ENCODE measurements at places on chromosomes 7 and 10. TPM values are rescaled to one million over a fixed set of nuclear protein-coding genes. Genes with fewer than 3 reads are reported as not detected.
A peak's percentile ranks its signal among the peaks of the same experiment; 100 is the strongest.

The XRCC2 gene
- 8.2 TPM for total RNA-seq

The HSPB1 gene
- 50.3 TPM for total RNA-seq

The ANKRD16 gene
- total RNA-seq, result 10.3 TPM

The ERVW-1 gene
- total RNA-seq, result not detected

The OGDHL gene
- total RNA-seq, result 0.30 TPM

The KIAA1549 gene
- total RNA-seq, result 0.53 TPM

The C7orf33 gene
- total RNA-seq, result not detected

The LSM5 gene
- total RNA-seq, result 123 TPM

The UTF1 gene
- not detected for total RNA-seq

The MINDY4 gene
- total RNA-seq, result 2.1 TPM

- no peak for DNase-seq
Measured at GRCh38 chr10:1380088-1380671, 324.0 kb downstream of the WDR37 start.

DNA sequence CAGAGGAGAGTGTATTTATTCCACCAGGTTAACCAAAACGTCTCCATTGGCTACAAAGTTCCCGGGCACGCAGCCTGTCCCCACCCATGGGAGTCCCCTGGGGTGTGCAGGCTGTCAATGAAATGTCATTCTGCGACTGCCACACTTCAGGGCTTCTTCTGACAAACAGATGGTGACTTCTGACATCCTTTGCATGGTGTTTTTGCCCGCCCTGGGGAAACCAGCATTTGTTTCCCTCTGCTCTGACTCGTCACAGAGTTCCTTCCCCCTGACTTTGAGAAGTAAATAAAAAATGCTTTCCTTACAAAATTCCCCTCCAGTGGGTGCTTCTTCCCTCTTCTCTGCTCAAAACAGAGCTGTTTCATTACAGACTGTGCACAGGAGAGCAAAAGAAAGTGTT is 38.2 kb downstream of the TNS3 start:
- DNase-seq, result no peak

DNA sequence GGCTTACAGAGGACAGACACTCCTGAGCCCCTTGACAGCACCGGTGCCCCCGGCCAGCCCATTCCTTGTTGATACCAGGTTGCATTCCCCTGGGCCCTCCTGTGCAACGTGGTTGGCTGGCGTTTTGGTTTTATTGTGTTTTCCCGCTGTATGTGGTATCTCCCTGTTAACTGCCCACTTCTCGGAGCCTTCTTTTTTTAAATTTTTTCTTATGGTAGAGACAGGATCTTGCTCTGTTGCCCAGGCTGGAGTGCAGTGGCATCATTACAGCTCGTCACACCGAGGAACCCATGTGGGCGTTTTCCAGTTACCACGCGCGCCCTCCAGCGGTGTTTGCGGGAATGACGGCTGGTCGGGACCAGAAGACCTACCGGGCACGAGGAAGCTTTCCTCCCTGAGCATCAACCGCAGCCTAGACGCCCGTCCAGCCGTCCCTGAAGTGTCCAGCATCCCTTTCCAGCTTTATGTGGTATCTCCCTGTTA is 16.9 kb upstream of the ZFAND2A start:
- peak; percentile 76 for DNase-seq

- DNase-seq, result no peak
Measured at GRCh38 chr10:70277396-70278030, 6.3 kb downstream of the NPFFR1 start.

GRCh38 chr10:22931948-22932347 is 4.1 kb downstream of the ARMC3 start:
- DNase-seq, result no peak

DNA sequence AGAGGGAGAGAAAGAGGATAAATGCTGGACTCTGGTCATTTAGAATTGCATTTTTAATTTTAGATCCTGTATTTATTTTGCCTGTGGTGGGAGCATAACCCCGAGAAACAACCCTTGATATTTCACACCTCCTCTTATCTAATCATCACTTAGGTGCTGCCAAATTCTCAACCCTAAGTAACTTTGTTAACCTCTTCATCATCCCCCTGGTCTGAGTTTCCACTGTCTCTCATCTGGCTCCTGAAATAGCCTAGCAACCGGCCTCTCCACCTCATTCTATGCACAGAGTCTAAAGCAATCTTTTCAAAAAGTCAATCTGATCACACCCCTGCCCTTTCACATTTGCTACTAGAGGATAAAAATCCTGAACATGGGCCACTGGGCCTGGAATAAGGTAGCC is 118.5 kb upstream of the C1QL3 start:
- DNase-seq, result no peak

DNA sequence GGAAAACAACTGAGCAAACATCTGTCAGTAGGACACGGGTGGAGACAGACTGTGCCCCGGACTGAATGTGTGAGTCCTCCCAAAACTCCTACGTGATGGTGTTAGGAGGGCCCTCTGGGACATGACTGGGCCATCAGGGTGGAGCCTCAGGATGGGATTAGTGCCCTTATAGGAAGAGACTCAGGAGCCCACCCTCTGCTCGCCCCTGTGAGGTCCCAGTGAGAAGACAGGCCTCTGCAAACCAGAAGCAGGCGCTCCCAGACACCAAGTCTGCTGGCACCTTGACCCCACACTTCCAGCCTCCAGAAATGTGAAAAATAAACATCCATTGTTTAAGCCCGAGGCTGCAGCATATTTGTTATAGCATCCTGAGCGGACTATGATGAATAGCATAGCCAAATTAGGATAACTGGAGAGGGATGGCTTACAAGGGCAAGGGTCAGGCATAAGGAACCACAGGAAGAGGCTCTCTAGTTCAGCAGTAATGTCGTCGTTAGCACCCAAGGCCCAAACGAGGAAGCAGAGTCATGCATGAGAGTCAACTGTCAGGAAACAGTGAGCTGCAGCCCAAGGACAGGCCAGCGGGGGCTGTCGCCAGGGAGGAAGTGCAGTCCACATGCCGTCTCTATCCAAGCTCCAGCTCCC is 50.6 kb downstream of the PTPRN2 start:
- DNase-seq, result no peak

GRCh38 chr7:27634671-27635493 is 27.8 kb downstream of the HIBADH start:
- no peak for DNase-seq

DNA sequence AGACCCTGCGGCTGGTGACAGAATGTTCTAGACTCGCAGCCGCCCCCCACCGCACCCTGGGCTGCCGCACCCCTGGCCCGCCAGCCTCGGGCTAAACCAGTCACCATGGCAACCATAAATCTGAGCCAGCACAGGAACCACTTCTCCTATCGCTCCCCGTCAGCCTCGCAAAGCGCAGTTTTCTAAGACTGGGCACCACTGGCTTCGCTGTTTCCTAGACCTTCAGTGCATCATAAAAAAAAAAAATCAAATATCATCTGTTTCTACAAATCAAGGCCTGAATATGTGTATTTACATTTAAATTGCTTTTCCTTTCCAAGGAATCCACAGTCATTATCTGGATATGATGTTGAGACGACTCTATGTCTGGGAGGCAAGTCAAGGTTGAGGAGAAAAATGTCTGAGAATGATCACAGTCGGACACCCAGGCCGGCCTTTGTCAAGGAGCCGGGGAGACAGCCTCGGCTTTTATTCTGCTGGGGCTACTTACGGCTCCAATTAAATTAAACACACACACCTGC is 99.9 kb downstream of the PTPRN2 start:
- DNase-seq, result no peak

DNA sequence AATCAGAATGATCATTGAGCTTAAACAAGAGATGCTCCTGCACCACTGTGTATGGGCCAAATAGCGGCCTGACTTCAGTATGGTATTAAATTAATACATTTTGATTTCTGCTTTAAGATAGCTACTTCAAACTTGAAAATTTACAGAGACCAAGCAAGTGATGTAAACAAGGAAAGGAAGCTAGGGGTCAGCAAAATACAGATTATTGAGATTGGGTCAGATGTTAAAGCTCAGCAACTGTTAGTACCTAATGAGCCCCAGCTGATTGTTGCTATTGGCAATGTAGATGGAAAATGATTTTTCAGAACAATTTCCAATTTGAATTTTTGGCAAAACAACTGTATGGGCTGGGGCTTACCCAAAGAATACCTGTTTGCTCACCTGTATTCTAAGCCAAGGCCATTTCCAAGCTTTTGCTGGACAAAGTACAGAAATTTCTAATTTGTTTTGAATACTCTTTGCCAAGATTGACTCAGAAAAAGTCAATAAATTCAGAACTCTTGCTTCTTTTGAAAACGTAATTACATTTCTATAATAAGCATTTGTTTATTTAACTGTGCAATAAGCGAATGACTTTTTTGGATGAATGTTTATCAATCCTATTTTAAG is 23.0 kb upstream of the DLD start:
- DNase-seq, result no peak

DNA sequence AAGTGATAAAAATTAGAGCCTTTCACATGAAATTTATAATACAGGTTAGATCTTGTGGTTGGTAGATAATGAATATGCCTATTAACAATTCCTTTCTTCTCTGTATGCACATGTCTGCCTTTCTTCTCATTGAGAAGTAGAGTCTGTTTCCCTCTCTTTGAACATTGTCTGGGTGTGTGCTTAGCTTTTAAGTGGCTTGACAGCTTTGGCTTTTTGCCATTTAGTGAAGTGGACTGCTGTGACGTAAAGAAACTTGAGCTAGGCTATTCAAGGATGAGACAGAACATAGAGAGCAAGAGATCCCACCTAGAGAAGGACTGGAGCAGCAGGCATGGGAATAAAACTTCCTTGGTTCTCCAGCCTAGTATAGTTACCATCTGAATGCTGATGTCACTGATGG is 996.7 kb upstream of the CELF2 start:
- no peak for DNase-seq

GRCh38 chr7:1883031-1883761 is 213.1 kb downstream of the ELFN1 start:
- no peak for DNase-seq

DNA sequence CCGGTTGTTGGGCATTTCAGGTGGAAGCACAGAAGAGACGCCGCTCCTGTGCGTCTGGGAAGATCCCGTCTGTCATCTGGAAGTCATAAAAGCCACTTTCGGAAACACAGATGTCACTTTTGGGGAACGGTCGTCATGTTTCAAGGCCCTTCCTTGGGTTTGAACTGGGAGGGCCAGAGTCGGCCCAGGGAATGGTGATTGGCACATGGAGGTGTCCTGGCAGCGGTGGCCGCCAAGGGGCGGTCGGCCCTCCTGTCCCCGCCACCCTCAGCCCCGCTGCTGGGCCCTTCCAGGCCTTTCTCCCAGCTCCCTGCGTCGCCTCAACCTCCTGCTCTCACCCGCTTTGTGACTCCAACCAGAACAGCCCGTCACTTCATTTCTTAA is 115.2 kb upstream of the SFMBT2 start:
- DNase-seq, result no peak

DNA sequence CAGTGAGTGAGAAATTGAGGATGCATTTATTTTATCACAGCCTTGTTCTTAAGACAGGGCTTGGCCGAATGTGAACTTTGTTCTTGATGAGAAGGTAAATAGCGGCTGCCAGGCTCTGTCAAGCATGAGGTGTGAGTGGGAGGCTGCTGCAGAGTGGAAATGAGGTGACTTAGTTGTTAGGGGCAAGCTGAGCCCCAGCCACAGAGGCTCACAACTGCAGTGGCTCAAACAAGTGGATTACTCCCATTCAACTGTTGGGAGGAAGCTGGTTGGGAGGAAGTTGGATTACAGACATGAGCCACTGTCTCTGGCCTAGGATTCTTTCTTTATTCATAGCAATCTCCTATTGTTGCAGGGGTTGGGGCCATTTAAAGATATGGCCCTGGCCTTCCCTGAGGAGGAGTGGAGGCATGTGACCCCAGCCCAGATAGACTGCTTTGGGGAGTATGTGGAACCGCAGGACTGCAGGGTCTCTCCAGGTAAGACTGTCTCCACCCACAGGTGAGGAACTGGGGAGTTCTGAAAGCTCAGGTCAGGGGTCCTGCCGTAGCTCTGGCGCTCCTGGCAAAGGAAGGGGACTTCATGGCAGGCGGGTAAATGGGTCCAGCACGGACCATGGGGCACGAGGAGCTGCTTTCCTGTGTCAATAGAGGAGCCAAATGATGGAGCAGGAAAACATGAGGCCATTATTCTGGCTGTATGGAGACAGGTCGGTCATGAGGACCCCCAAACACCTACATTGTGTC is 7.1 kb downstream of the ZSCAN25 start:
- DNase-seq, result no peak

GRCh38 chr10:119353421-119353820 is 146.1 kb downstream of the GRK5 start:
- DNase-seq, result no peak

DNA sequence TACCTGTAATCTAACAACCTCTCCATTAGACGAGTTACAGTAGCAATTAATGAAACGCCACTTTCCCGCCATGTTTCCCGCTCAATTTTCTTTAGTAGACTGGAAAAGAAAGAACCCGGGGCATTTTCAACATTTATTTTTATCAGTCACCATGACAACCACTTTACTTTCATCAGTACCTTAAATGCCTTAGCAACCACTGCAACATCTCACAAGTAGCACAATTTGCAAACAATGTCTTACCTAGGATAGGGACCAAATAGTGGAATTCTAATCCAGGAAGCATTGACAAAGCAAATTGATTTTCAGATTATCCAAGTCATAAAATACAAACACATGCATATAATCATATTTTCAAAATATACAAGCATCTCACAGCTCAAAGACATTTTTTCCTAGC is 221.6 kb upstream of the IMMP2L start:
- DNase-seq, result no peak

DNA sequence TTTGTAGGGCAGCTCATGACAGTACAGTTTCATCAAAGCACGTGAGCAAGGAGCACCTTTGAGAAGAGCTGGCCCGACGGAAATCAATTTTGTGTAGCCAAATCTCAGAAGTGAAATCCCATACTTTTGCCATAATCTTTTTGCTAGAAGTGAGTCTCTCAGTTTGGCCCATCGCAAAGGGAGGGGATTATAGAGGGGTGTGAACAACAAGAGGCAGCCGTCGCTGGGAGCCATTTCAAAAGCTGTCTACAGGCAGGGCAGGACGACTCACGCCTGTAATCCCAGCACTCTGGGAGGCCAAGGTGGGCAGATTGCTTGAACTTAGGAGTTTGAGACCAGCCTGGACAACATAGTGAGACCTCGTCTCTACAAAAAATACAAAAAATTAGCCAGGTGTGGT is 599.8 kb downstream of the GALNT17 start:
- DNase-seq, result no peak

- DNase-seq, result no peak
Measured at GRCh38 chr7:32762925-32763293, 128.7 kb downstream of the KBTBD2 start.
